ENCODE measurements at places on chromosomes 16 and 17. TPM values are rescaled to one million over a fixed set of nuclear protein-coding genes. Genes with fewer than 3 reads are reported as not detected.
A peak's percentile ranks its signal among the peaks of the same experiment; 100 is the strongest.

Gene MPV17L
- total RNA-seq = not detected

Gene PNMT
- total RNA-seq = not detected

Gene DHRS7C
- not detected for total RNA-seq

- no peak for DNase-seq
- H3K27me3 ChIP-seq = no peaks in the 10 kb centered on the region
- H3K4me1 ChIP-seq = peaks cover 2% of the 10 kb centered on the region
Observed at GRCh38 chr16:67731753-67732095, 12.6 kb upstream of the GFOD2 start.

DNA sequence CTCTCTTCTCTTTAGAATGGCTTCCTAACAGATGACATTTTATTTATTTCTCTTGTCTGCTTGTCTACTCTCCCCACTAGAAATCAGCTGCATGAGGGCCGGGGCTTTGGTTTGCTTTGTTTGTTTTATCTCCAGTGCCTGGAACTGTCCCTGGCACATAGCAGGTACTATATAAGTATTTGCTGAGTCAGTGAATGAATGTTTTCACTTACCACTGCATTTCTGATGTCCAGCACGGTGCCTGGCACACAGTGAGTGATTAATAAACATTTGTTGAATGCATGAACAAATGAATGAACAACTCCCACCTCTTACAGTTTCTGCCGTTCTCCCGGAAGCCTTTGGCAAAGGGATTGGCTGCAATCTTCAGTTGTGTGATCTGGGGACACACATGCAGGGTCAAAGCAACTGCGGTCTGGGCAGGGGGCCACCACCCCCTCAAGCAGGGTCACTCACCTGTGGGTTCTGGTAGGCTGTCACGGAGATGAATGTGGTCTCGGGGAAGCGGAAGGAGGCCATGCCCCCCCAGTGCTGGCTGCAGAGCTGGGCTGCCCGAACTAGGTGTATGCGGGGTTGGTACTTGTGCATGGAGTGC, 3.4 kb downstream of the TBX6 start:
- H3K4me3 ChIP-seq = no peak overlapping the region
- H3K4me1 ChIP-seq = peaks cover 32% of the 10 kb centered on the region
- H3K36me3 ChIP-seq = peaks cover 16% of the 10 kb centered on the region
- H3K27ac ChIP-seq = peak overlapping the region; percentile 48
- no peak for DNase-seq
- H3K27me3 ChIP-seq = no peaks in the 10 kb centered on the region

Measured in activated naive CD8-positive, alpha-beta T cell treated with anti-CD3 and anti-CD28 coated beads, Interleukin-2, amount 10 ng/mL, durations not matched to agents 7 days and 5 days (primary cell).